D341Med (cell line): ENCODE measurements at places on chromosomes 4 and X.
A peak's percentile ranks its signal among the peaks of the same experiment; 100 is the strongest.

- DNase-seq, result no peak
These were observed 696.9 kb upstream of the EPHA5 start for GRCh38 chr4:66367043-66367660.

DNA sequence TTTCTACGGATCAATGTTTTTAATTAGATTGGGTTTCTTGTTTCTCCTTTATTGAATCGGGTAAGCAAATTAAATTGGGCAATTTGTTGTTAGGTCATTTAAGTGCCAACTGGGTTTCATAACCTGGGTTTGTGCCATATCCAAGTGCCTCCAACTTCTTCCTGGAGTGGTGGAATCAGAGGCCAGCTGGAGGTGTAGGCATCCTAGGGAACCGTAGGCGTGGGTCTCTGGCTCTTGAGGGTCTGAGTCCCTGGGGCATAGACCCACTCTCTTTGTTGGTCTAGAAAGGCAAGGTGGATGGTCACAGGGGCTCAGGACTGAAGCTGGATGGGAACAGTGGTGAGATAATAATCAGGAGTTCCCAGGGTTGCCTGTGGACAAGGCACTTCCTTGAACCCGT, 18.3 kb downstream of the CNGA2 start:
- DNase-seq, result no peak

DNA sequence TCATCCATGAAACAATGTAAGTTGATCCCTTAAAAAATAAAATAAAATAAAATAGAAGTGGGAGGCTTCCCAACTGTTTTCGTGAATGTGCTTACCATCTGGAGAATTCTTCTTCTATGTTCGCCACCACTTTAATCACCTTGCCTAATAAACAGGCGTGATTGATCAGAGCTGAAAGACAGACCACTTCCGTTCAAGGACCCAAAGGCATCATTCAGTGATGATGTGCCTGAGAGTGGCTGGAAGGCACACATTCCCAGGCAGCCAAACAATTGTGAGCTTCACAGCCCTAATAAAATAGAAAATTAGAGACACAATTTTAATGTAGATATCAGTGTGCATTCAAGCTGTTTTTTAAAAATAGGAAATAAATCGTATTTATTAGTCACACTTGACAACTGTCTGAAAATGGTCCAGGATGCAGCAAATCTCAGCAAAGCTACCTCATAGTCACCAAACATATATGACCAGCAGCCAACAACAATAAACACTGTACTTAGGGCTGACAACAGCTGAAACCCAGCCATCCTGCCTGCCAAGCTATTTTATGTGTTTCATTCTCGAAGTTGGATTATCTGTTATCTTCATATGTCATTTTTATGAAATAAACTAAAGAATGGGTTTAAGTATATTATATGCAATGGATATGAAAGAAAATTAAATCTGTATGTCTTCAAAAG, 163.2 kb upstream of the FAM9B start:
- DNase-seq, result no peak

DNA sequence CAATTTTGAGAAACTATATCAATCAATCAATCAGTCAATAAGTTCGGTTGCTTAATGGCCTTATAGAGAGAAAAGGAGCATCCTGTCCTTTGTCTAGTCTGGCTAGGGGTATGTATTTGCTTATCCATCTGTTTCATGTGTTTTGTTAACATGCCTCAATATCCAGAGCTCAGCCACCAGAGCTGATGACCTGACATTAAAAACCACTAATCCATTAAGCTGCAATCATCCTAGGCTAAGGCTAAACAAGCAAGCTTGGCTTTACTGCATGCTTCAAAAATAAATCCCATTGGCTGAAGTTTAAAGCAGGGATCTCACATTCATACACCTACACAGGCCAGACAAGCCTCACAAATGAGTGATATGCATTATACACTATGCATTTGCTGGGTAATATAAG, 139.7 kb downstream of the INPP4B start:
- peak; percentile 51 for DNase-seq

GRCh38 chr4:163085085-163085484, 81.6 kb downstream of the NAF1 start:
- no peak for DNase-seq

DNA sequence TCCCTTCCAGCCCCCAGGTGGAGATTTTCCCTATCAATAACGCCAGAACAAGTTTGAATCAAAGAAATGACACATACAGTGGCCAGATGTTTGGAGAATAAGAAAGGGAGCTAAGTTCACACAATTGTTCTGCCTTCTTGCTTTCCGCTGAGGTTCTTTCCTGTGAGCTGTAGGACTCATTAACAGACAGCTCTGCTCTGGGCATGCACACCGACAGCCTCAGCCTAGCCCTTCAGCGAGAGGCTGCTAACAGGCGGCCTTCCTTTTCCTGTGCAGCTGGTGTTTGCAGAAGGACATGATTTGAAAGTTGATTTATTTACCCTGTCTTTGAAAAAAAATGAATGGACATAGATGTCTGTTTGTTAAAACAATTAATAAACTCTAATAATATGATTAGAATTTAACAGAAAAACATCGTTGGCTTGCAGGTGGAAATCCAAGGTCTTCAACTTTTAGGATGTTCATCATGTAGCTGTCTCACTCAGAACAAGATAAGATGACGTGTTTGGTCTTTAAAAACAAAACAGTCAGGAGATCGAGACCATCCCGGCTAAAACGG, 183.3 kb downstream of the KDR start:
- no peak for DNase-seq
